ENCODE measurements at places on chromosomes 6 and 20.

GRCh38 chr20:35014537-35014936 lies 58.9 kb downstream of the MYH7B start:
- DNase-seq, result no peak

- no peak for DNase-seq
Measured at GRCh38 chr6:133362813-133363212, 121.7 kb downstream of the EYA4 start.

- no peak for DNase-seq
Measured at GRCh38 chr6:75204959-75205775, 686 bp downstream of the COL12A1 start.

DNA sequence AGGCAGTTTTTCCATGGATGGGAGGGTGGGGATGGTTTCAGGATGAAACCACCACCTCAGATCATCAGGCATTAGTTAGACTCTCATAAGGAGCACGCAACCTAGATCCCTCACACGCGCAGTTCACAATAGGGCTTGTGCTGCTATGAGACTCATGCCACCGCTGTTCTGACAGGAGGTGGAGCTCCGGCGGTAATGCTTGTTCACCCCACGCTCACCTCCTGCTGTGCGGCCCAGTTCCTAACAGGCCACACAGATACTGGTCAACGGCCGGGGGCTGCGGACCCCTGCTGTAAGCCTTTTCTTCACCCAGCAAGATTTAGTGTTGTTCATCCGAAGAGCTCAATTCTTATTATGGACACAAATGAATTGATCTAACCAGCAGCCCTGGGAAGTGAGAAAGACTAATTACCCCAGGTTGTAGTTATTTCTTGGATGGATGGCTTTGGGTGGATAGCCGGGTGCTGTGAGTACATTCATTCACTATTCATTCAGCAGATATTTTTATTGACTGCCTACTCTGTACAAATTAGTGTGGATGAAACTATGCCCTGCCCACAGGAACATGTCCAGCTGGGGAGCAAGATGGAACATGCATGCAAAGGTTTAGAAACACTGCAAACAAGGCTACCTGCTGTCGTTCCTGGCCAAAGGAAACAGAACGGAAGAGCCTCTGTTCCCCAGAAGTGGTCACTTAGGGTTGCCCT lies 57.2 kb downstream of the RIOK1 start:
- no peak for DNase-seq

DNA sequence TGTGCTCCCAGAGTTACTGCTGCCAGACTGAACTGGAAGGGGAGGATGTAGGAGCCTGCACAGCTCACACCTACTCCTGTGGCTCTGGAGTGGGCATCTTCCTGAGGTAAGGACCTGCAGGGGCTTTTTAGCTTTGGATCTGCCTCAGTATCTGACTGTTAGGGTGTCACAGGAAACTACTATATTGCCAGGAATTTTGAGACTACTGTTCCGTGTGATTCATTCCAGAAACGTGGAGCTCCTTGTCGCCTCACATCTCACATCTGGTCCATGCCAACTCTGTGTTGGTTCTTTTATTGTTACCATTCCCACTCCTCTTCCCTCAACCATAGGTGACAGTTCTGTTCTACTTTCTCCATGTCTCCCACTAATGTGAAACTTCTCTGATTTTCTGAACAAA lies 34.1 kb downstream of the PRPH2 start:
- DNase-seq, result no peak

DNA sequence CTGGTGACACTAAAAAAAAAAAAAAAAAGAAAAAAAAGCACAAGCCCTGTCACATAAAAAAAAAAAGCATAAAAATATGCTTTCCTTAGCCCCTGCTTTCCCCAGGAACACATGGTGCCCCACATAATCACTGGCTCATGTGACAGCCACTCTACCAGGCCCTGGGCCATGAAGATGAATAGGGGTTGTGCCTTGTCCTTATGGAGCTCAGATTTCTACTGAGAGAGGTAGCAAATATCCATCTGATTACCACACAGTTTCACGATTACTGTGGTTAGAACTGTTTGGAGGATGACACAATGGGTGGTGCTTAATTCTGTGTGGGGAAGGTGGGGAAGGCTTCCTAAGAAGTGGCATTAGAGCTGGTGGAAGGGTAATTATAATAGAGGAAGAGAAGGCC lies 9.3 kb downstream of the RAET1E start:
- DNase-seq, result no peak

GRCh38 chr6:159446340-159446739 lies 246.7 kb downstream of the SOD2 start:
- no peak for DNase-seq

DNA sequence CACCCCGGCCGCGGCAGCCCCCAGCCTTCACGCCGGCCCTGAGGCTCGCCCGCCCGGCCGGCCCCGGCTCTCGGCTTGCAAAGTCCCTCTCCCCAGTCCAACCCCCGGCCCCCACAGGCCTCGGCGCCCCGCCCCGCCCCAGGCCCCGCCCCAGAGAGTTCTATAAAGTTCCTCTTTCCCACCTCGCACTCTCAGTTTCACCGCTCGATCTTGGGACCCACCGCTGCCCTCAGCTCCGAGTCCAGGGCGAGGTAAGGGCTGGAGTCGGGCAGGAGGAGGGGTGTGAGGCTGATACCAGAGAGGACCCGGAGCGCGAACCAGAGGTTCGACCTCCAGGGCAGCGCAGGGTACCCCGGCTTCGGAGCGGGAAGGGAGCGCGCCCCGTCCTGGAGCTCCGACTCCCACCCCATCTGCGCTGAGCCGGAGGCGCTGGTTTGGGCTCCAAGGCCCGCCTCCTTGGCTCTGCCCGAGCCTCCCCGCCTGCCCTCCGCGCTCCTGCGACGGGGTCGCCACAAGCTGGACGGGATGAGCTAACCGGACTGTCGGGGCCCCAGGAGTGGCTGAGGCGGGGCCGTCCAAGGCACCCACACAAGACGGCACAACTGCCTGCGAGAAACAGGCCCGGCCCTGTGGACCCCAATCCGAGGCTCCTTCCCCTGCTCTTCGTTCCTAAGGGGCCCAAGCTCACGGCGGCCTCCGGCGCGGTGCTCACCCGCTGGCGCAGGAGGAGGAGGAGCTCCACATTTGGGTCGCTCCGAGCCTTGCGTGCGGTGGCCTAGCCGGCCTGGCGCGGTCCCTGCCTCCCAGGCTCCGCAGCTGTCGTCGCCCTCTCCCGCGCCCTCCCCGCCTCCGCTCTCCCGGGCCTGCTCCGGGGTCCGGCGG lies at the start of gene IRF4:
Gene IRF4 (plus strand): TSS at position 194 of the 882 bp plus-strand sequence. CDS start 1,401 bp downstream, outside the sequence.
- DNase-seq, result peak; percentile 76

GRCh38 chr20:18662279-18663040 lies 74.6 kb downstream of the DTD1 start:
- DNase-seq, result no peak

GRCh38 chr6:1500913-1501312 lies 108.8 kb upstream of the FOXC1 start:
- DNase-seq, result no peak

GRCh38 chr6:49743429-49743828 lies 759 bp downstream of the CRISP3 start:
- no peak for DNase-seq

DNA sequence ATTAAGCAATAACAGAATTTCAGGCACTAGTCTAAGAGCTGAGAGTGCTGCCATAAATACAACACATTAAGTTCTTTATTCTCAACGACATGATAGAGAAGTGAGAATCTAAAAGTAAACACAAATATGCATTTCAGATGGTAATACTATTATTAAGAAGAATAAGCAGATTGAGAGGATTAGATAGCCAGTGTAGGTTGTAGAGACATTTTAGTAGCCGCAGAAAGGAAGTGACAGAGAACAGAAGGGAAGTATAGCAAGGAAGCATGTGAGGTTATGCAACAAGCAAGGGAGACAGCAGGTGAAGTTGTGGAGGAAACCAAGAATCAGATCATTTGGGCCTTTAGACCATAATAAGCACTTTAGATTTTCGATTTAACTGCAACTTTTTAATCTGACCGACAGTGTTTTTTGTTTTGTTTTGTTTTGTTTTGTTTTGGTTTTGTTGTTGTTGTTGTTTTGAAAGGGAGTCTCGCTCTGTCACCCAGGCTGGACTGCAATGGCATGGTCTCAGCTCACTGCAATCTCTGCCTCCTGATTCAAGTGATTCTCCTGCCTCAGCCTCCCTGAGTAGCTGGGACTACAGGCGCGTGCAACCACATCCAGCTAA lies 737.0 kb upstream of the ADGRB3 start:
- no peak for DNase-seq

DNA sequence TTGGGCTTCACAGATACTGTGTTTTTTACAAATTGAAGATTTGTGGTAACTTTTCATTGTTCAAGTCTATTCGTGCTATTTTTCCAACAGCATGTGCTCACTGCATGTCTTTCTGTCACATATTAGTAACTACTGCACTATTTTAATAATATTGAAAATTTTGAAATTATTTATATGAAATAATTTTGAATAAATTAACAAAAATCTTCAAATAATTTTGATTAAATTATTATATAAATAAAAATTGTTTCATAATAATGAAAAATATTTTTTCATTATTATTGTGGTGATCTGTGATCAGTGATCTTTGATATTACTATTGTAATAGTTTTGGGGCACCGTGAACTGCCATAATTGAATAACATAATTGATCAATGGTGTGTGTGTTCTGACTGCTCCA lies 204.1 kb downstream of the OGFRL1 start:
- DNase-seq, result no peak

DNA sequence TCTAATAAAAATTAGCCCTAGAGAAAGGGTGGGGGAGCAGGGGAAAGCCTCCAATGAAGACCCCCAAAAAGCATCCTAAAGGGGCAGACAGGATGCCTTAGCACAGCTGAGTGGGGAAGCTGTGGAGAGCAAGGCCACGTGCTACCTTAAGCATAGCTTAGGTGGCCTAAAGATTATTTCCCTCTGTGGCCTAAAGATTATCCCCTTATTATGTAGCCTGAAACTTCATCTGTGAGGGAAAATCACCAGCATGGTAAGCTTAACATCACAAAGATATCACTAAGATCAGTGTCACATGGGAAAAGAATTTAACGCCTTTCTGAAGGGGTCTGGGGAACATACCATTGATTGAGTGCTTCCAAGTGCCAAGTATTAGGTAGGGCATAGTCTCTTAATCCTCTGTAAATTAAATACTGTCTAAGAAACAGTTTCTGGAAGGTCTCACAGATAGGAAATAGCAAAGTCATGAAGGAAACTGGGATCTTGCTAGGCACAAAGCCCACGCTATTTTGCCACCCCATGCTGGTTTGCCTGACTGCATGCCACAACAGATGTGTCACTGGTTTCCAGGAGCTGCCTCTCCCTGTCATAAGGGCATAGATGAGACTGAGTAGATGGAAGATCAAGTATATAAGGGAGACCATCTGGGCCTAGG lies 170.0 kb downstream of the HACE1 start:
- no peak for DNase-seq

GRCh38 chr6:29831776-29832175 lies 4.2 kb downstream of the HLA-G start:
- DNase-seq, result no peak

DNA sequence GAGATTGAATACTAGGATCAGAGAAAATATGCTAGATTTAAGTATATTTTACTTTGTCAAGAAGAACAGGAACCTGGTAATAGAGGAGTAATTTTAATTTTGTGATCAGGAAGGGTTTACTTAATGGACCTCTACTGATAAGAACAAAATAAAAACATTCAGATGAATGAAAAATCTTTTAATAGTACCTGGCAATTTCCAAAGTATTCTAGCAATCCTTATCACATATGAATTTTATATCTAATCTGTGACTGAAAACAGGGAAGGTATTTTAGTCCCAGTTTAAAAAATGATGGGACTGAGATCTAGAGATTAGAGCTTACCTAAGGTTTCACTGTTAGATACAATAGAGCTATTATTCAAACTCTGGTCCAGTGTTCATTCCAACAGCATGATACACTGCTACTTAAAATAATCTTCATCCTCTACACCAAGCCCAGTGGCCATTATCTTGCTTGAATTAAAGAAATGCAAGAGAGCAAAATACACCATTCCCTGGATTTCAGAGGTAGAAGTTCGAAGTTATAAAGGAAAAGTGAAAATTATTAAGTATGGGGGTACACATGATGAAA lies 13.5 kb downstream of the SLC17A5 start:
- no peak for DNase-seq

DNA sequence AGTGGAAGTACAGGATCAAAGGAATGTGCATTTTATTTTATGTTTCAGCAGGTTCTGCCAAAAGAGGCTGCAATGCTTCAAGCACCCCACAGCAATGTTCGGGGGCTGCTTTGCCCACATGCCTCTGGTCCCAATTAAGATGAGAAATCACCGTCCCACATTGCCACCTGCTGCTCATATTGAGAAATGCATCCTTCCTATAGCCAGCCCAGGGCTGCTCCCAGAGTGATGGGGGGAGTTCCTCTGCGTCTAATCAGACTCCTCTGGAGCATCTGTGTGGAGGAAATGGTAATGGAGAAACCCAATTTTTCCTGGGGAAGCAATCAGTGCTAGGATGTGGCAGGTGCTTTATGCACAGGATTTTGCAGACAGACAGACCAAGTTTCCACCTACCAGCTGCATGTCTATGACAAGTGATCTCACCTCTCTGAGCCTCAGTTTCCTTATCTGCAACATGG lies 33.7 kb downstream of the PTGIS start:
- no peak for DNase-seq

GRCh38 chr20:59094576-59094975 lies 52.0 kb upstream of the PRELID3B start:
- DNase-seq, result no peak

DNA sequence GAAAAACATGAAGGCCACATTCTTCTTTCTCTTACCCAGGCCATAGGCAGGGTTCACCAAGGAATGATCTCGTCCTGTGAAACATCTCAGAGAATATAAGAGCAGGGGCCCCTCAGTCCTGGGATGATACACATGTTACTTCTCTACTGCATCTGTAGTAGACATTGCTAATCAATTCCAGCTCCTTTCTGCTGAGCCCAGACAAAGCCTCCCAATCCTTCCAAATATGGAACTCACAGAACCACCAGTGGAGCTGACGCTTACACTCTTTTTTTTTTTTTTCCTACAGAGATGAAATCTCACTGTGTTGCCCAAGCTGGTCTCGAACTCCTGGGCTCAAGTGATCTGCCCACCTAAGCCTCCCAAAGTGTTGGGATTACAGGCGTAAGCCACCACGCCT lies 9.1 kb downstream of the SNTA1 start:
- DNase-seq, result no peak

GRCh38 chr6:145087034-145087433 lies 648.3 kb downstream of the EPM2A start:
- DNase-seq, result no peak

- DNase-seq, result no peak
Measured at GRCh38 chr6:119348096-119348747, 1.3 kb downstream of the MAN1A1 start.

DNA sequence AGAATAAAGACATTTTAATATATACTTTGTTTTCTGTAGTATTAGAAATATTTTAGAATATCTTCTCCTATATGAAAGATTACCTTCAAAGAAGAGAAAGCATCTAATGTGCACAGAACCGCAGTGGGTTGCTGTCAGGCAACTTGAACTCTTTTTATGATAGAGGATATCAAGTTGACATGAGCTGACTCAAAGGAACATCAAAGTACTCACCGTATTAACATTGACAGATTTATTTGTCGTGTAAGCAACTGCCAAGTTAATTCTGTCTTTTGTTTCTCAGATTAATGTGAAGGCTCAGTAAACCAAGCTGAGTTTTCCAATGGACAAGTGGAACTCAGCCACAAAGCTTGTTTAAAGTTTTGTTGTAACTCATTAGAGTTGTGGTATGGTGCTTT lies 2.2 kb upstream of the GINM1 start:
- DNase-seq, result no peak

Measured in stimulated activated CD4-positive, alpha-beta T cell treated with anti-CD3 and anti-CD28 coated beads, Interleukin-1b, Interleukin-23, amount 100 ng/mL, for 1 hour (primary cell).